ENCODE measurements at places on chromosomes 11 and 22.
A peak's percentile ranks its signal among the peaks of the same experiment; 100 is the strongest.

GRCh38 chr22:33535937-33536875, 384.1 kb downstream of the LARGE1 start:
- DNase-seq: no peak

- no peak for DNase-seq
Measured at GRCh38 chr11:120688163-120688562, 176.6 kb downstream of the GRIK4 start.

- DNase-seq: no peak
Measured at GRCh38 chr11:72426103-72426757, 8.1 kb downstream of the CLPB start.

- no peak for DNase-seq
Measured at GRCh38 chr11:83464160-83464944, 178.2 kb upstream of the CCDC90B start.

GRCh38 chr22:42427167-42427566, 5.0 kb downstream of the NFAM1 start:
- no peak for DNase-seq

- DNase-seq: no peak
Measured at GRCh38 chr11:69972351-69972802, 105.7 kb upstream of the ANO1 start.

- DNase-seq: no peak
Measured at GRCh38 chr22:41524809-41525449, 19.3 kb downstream of the POLR3H start.

DNA sequence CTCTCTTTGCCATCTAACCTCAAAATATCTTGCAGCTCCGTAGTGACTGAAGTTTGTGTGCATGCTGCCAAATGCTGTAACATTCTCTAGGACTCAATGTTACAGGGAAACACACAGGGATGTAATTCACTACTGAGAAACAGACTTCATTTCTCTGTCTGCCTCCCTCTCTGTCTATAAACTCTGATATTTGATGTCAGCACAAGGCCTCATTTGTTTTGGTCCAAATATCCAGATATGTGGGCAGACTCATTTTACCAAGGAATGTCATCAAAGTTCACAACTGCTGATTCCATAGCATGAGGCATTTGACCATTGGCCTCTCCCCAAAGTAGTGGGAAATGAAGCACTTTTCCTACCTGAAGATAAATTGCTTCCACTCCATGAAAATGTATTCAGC, 2.5 kb upstream of the PRRG4 start:
- peak; percentile 58 for DNase-seq

- no peak for DNase-seq
Measured at GRCh38 chr11:128645968-128646367, 47.9 kb upstream of the FLI1 start.

DNA sequence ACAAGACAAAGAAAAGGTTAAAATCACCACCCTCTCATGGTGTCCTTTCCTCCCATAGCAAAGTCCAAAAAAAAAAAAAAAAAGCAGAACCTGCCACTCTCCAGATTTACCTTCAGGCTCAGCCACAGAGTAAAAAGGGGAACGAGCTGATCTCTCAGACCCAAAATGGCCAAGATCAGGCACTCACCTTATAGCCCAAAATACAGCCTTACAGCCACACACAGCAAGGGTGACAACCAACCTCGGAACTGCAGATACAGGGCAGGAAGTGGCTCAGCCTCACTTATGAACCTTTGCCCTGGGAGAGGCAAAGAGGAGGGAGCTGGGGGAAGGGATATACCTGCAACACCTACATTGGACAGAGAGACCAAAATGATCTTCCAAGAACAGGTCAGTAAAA, 4.5 kb downstream of the FHIP1B start:
- DNase-seq: no peak

GRCh38 chr22:31814942-31815341, 61.1 kb downstream of the DEPDC5 start:
- no peak for DNase-seq

- DNase-seq: no peak
Measured at GRCh38 chr11:72851726-72852125, 37.5 kb downstream of the ATG16L2 start.

- DNase-seq: no peak
Measured at GRCh38 chr11:102318469-102318868, 1.2 kb downstream of the BIRC3 start.

DNA sequence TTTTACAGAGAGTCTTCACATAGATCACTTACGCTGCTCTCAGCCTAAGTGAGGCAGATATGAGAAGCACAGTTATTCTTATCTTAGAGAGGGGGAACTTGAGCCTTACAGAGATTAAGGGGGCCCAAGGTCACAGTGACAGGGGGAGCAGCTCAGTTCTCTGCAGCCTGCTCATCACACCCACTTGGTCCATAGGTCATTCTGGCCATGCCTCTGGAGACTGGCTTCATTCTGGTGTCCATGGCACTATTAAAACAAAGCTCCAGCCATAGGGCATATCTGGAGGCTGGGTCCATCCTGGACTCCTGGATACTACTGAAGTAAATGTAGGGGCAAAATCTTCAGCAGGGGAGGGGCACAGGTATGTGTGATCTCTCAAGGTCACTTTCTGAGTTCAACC, 5.9 kb downstream of the SLC5A4 start:
- DNase-seq: no peak

- peak; percentile 34 for DNase-seq
Measured at GRCh38 chr11:84714316-84714780, 912.8 kb downstream of the DLG2 start.

DNA sequence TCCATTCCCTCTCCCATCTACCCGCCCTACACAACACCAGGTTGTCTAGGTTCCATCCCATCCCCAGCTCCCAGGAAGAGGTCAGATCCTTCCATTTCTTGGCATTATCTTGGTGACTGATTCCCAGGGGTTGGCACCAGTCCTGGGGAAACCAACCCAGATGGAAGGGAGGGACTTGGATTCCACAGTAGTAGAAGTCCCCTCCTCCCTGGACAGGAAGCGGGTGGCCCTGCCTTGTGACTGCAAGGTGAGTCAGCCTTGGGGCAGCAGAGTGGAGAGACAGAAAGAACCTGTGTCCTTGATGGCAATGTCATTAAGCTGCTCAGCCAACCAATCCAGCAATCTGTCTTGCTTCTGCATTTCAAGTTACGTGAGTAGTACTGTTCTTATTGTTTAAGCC, 26.5 kb downstream of the SYT13 start:
- DNase-seq: no peak

- no peak for DNase-seq
Measured at GRCh38 chr11:119149018-119149785, at the start of gene ABCG4. ABCG4 (plus strand) TSS chr11:119149052; CDS start chr11:119149966, 914 bp downstream.

DNA sequence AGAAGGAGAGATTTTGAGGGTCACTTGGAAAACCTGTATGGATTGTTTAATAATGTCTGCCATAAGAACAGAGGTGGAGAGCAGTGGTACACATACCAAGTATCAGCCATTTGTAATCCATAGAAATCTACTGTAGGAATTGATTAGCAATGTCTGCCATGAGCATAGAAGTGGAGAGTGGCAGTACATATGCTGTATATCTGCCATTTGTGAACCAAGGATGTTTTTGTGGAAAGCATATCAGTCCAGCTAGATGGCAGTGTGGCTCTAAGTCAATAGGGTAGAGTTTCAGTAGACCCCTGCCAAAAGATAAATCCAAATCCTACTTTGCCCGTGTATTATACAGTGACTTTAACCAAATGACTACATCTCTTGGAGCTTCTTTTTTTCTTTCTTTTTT, 82.9 kb upstream of the SEZ6L start:
- DNase-seq: no peak

GRCh38 chr22:39820256-39820655, 73.3 kb downstream of the ENTHD1 start:
- DNase-seq: peak; percentile 96

DNA sequence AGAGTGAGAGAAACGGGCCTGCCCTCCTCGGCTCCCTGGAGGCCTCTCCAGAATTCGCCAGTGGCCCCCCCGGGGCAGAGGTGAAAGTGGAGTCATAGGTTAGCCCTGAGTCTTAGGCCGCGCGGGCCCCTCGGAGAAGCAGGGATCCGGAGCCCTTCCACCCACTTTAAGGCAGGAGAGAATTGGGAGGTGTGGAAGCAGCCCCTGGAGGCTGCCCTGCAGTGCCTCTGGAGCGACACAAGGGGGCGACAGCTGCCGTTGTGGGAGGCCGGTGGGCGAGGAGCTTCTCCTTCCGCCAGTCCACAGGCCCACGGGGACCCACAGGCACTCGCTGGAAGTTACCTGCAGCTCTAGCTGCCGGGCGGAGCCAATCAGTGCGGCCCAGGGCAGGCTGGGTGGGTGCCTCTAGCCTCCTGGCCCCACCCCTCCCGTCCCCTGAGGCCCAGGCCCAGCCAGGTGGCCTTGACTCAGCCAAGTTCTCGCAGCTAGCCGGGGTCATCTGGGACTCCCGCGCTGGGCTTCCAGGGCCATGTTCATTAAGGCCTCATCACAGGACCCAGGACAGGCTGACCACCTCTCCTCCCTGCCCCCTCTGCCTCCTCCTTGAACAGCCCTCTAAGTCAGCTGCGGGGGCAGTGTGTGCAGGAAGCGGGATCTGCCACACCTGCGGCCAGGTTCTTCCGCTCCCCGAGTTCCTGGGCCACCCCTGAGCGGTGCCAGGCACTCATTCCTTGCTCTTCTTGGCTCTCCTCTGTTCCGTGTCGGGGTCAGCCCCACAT, 5.0 kb downstream of the DGKZ start:
- no peak for DNase-seq

- DNase-seq: no peak
Measured at GRCh38 chr11:74639533-74639932, 47.2 kb downstream of the POLD3 start.

GRCh38 chr11:18321578-18321968, 367 bp downstream of the HPS5 start:
- peak; percentile 38 for DNase-seq

- DNase-seq: no peak
Measured at GRCh38 chr11:102204174-102204573, 93.9 kb downstream of the YAP1 start.

DNA sequence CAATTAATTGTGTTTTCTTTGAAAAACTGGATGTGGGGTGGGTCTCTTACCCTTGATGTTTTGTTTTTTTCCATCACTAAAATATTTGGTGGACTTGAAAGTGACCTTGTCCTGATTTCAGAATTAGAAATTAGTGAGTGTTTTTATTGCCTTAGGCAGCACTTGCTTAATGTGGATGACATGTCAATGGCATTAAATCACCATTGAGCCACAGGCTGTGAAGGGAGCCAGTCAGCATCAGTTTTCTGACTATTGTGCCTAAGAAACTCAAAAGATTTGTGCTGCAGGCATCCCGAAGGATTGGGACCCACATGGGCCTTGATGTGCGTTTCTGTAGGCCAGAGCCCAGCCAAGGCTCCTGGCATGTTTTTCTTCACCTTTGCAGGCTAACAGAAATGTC, 53.8 kb downstream of the SWAP70 start:
- no peak for DNase-seq

DNA sequence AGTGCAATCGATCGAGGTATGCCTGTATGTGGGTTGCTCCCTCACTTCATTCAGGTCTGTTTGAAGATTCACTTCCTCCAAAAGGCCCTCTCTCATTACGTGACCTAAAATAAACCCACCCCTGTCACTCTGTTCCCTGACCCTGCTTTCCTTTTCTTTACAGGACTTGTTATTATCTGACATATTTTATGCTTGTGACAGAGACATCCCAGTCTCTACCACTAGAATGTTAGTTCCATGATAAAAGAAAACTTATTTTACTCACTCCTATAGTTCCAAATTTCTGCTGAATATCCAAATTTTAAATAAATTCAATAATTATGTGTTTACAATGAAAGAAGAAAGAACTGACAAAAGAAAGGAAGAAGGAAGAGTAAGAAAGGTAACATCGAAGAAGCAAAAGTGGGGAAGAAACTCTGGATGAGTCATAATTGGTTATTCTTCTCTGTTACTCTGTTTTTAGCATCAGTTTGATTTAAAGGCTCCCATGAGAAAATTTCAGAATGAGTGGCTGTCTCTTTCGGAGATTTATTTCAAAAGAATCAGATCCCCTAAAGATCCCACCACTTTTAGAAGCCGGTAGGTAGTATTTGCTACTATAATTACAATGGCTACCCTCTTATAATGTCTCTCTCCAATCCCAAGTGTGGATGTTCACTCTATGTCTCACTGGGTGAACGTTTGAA, 33.5 kb downstream of the ENTHD1 start:
- no peak for DNase-seq

GRCh38 chr11:499201-500076, 7.6 kb downstream of the RNH1 start:
- DNase-seq: no peak

GRCh38 chr11:72048766-72049460, 31.4 kb downstream of the NUMA1 start:
- no peak for DNase-seq

DNA sequence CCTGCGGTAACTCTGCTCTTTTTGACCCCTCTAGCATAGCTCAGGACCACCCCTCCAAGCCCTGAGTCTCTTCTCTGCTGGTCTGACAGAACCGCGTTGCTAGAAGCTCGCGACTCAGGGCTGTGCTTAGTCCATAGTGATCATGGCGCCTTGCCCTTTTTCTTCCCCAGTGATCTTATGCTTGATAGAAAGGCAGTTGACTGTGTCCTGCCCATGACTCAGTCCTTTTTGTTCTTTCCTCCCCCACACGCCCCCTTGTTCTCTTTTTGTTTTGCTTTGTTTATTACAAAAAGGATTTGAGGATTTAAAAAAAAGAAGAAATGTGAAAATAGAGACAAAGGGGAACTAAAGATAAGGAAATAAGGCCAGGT, 17.5 kb downstream of the IL17RA start:
- DNase-seq: no peak

- DNase-seq: no peak
Measured at GRCh38 chr11:98734686-98735085, 286.1 kb upstream of the CNTN5 start.

DNA sequence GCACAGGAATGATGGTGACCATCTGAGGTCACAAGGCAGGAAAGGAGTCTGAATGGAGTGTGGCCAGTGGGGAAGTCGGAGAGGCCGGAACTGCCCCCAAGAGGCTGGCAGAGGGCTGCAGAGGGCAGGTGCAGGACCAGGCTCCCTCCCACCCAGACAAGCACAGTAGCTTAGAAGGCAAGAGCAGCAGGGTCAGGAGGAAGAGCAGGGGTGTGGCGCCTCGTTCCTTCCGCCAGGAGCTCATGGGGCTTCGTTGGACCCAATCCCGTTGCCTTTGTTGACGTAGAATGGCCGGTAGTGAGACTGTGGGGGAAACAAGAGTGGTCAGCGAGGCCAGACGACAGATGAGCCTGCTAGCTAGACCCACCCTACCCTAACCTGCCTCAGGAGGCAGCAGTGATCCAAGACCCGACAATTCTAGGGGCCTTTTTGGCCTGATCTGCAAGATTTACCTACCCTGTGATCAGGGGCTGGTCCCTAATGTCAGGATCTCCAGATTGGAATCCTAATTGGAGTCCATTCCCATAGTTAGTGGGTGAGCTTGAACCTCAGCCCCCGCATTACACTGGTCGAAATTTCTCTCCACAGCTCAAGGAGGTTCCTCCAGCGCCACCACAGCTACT, 25.6 kb downstream of the TRIM29 start:
- no peak for DNase-seq
